ENCODE measurements at places on chromosomes 5 and 9.

GRCh38 chr9:97771641-97772040 lies 74.5 kb upstream of the XPA start:
- DNase-seq = no peak

DNA sequence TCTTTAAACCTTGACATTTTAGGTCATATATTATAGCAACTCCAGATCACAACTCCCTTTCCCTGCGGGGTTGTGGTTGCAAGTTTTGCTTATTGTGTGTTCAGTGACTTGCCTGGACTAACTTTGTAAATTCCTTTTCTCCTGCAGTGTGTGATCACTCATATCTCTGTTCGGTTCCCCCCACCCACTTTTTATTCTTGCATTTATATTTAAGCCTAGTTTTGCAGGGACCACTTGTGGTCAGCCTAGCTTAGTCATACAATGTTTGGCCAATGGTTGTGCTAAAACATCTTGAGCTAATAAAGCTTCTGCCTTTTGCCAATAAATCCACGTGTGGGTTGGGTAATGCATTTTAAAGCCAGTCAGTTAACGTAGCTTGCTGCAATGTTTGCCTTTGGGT lies 146.5 kb upstream of the IRX4 start:
- DNase-seq = no peak

DNA sequence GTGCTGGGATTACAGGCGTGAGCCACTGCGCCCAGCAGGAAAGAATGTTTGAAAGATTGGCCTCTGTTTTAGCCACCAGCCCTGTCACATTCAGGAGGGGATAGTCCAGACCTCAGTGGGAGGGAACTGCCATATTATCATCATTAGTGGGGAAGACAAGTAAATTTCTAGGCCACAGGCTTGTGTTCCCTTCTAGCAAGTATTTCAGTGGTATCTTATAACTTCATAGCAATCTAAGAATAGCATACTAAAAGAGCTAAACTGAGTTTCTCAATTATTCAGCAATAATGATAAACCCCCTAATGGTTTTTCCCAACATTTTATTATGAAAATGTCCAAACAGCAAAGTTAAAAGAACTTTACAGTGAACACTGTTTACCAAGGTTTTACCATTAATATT lies 30.0 kb downstream of the SLC25A51 start:
- no peak for DNase-seq

GRCh38 chr5:28984639-28985038 lies 1946.3 kb upstream of the CDH9 start:
- no peak for DNase-seq

- DNase-seq = no peak
These were observed 38.3 kb downstream of the LRSAM1 start for GRCh38 chr9:127489471-127490115.

GRCh38 chr5:108797986-108798385 lies 50.3 kb downstream of the FER start:
- no peak for DNase-seq

DNA sequence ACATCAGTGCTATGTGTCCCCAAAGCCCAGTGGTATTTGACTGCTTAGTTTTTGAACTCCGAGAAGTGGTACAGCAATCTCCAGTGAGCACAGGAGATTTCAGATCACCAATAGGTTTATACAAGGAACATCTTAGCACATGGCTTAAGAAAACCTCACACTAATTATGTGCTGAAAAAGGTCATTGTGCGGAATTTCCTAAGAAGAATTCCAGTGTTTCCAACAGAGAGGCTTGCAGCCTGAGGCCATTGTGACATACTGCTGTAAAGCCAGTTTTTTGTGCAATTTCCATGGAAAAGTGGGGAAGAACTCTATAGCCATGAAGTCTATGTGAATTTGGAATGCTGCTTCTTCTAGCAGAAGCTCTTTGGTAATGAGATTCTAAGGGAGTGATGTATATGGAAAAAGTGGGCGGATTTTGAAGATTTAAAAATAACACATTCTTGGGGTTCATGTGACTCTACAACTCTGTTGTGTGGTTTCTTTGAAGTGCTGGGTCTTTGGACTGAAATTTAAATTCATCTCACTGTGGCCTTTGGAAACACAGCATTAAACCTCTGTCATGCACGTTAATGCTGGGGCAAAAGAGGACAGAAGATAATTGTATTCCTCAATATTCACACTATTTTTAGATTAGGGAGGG lies 110.5 kb upstream of the CD180 start:
- DNase-seq = no peak

DNA sequence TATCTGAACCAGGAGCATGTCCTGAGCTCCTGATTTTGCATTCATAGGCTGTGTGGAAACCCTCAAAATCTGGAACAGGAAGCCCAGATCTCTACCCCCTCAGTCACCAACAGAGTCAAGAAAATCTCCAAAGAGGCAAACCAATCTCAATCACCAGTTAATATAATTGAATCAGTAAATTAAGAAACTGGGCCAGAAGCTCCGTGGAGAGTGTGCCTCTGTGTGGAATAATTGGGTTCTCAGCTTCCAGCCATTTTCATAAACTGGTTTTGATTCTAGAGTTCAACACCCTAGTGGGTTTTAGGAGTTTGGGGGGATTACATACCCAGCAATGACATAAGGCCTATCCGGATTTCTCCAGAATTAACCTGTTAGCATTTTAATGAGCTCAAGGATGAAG lies 362.9 kb downstream of the IRX2 start:
- DNase-seq = no peak

DNA sequence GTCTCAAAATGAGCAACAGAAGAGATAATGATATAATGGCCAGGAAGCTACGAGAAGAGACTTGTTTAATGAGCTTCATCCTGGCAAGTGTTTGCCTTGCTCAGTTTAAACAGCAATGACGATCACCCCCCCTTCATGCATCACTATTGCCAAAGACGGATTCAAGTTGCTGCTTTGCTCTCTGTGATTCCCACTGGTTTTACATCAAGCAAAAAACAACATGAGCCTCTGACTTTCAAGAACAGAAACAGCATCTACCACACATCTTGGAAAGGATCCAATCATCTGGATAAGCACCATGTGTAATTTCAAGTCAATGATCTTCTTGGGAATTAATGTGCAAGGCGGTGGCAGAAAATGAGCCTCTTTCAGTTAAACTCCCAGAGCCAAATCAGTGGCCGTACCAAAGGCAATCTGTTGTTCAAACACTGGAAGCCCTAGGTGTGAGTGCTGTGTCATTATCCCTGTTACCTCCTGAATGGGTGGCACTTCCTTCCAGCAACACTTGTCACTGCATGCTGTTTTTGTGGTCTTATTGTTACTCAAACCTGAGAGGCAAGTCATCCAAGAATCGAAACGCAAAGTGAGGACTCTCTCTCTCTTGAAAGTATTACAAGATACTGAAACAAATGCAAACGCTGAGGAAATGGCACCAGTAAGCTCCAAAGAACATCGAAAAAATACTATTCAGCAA lies 72.8 kb downstream of the MED27 start:
- DNase-seq = peak; percentile 27

DNA sequence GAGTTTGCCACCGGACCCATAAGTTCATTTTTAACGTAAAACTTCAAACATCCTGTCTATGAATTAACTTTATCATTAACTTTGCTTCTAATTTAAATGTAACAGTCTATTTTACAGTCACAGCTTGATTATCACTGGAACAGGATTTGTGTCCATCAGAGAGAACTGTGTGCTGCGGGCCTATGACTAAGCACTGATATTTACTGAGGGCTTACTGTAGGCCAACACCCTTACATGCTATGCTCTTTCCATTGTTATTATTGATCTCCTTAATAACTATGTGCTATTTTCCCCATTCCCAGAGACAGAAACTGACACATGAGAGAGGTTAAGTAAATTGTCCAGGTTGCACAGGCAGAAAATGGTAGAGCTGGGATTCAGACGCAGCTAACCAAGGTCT lies 24.0 kb upstream of the GPR151 start:
- DNase-seq = no peak

DNA sequence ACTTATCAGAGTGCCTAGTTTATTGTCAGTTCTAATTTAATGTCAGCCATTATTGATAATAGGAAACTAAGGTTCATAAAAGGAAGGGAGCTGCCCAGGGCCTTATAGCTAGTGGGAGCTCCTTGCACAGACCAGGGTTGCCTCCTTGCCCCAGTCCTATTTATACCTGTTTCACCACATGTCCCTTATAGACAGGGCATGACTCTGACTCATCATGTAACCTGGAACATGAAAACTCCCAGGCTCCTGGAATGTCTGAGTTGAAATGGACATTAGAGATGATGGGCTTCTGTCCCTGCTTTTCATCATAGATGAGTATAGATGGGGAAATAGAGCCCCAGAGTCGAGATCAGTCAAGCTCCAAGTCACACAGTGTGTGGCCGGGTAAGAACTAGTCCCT lies 21.1 kb downstream of the FAT2 start:
- DNase-seq = no peak

DNA sequence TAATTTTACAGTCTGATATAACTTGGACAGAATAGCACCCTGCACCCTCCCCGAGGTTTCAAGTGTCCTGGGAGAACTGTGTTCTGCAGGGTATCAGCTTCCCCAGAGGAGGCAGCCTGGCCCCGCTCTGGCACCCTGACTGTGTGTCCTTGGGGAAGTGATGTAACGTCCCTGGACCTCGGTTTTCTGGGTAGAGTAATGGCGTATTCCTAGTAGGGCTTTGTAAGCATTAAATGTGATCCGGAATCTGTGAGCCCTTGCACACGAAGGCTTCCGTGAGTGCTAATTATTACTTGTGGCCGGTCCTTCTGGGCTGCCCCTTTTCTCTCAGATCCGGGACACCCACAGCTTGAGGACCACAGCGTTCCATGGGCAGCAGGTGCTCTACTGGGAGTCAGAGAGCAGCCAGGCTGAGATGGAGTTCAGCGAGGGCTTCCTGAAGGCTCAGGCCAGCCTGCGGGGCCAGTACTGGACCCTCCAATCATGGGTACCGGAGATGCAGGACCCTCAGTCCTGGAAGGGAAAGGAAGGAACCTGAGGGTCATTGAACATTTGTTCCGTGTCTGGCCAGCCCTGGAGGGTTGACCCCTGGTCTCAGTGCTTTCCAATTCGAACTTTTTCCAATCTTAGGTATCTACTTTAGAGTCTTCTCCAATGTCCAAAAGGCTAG lies 1.0 kb upstream of the CACFD1 start:
- peak; percentile 44 for DNase-seq

- no peak for DNase-seq
These were observed 14.6 kb downstream of the ANXA6 start for GRCh38 chr5:151142933-151143332.

- DNase-seq = no peak
These were observed 35.9 kb upstream of the DMRT2 start for GRCh38 chr9:1014225-1014624.

DNA sequence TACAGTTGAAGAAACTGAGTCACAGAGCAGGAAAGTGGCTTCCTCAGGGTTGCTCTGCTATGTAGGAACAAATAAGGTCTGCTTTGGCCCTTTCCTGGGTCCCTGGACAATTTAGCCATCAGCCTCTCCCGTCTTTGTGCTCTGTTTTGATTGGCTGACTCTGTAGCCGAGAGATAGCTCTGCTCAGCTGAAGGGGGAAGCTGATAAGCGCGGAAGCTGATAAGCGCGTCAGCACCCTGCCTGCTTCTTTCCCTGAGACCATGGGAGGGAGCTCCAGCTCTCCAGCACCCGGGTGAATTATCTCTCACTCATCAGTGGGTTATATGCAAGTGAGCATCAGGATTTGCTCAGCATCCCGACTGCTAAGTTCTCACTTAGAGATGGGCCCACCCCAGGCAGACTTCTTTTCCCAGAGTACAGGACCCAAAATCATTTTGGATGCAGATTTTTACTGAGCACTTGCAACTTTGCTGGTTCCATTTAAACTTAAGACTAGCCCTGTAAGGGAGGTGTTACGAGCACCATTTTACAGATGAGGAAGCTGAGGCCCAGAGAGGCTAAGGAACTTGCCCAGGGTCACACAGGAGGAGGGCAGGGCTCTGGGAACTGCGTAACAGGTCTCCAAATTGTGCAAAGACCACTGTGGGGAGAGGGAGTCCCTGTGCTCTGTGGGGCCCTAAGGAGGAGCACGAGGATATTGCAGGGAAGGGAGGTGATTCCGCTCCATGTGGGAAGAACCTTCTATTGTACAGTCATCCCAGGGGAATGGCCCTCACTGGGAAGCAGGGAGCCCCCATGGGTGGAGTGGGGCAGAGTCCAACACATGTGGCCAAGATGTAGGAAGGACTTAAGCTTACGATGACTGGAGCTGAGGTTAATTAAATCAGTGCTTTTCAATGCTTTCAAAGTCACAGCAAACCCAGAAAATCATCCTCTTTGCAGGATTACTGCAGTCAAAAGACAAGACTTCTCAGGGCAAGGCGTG lies 83.7 kb upstream of the ORM1 start:
- no peak for DNase-seq

- DNase-seq = no peak
These were observed 97.6 kb downstream of the GALNT10 start for GRCh38 chr5:154288145-154288544.

- no peak for DNase-seq
These were observed 915.7 kb downstream of the EFNA5 start for GRCh38 chr5:106755066-106755465.

DNA sequence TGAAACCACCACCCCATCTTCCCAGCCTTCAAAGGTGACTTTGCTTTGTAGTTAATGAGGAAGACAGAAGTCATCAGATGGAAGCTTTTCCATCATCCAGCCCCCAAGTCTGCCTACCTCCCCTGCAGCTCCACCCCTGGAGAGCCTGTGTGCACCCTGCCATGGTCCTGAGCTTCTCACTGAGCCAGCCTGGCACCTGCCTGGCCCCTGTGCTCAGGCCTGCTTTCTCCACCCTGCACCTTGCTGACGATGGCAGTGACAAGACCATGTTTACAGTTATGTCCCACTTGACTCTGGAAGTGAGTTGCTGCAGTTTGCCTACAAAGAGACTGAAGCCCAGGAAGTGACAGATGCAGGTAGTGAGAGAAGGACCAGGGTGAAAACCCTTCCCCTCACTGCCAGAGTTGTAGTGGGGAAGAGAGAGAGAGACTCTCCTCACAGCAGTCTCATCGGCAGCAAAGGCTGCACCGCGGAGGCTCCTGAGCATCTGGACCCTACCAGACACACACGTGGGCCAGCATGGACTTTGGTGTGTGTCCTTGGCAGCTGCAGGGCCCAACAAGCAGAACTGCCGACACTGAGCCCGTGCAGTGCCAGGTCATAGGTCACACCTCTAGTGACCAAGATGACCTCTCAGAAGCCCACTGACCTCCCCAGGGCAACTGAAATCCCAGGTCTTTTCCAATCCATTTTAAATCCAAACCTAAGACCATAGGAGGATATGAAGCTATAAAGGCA lies 107.1 kb downstream of the CACNA1B start:
- no peak for DNase-seq

DNA sequence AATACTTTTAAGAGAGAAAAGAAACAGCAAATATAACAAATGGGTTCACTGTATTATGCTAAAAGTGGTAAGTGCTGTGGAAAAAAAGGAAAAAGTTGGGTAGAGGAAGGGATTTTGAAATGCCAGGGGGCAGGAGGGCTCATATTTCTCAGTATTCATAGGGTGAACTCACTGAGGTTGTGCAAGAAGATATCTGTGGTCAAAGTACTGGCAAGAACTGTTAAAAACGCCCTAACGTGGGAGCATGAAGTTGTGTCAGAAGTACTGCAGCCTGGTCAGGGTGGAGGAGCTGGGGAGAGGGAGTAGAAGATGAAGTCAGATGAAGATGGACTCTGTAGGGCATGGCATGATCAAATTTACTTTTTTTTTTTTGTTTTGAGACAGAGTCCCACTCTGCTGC lies 31.2 kb upstream of the SLC28A3 start:
- DNase-seq = no peak

Measured in SHP77 treated with DMSO at 0.1 percent for 48 hours (cell line).